ENCODE measurements at places on chromosomes 7 and 10. TPM values are rescaled to one million over a fixed set of nuclear protein-coding genes. Genes with fewer than 3 reads are reported as not detected.

The FKBP6 gene
- not detected for total RNA-seq

The MLXIPL gene
- 0.09 TPM for total RNA-seq

The HEPACAM2 gene
- total RNA-seq: not detected

The MYO1G gene
- total RNA-seq: not detected

The DYNC1I1 gene
- 0.21 TPM for total RNA-seq

The HOXA7 gene
- not detected for total RNA-seq

The NOS3 gene
- 0.51 TPM for total RNA-seq

The C1QL3 gene
- total RNA-seq: not detected

The TCF7L2 gene
- total RNA-seq: 4.7 TPM

The PDK4 gene
- total RNA-seq: 0.85 TPM

The TAS2R41 gene
- total RNA-seq: not detected

The SEMA3E gene
- total RNA-seq: 0.51 TPM

The MUC12 gene
- not detected for total RNA-seq

The ZNF804B gene
- not detected for total RNA-seq

All from airway epithelial cell (primary cell).